ENCODE measurements at places on chromosomes 3 and 15.

- DNase-seq, result no peak
Observed at GRCh38 chr3:183155499-183155898, 7.0 kb downstream of the LAMP3 start.

GRCh38 chr15:60065951-60066350 lies 61.8 kb downstream of the FOXB1 start:
- DNase-seq, result no peak

GRCh38 chr15:93852761-93853160 lies 378.6 kb upstream of the MCTP2 start:
- no peak for DNase-seq

DNA sequence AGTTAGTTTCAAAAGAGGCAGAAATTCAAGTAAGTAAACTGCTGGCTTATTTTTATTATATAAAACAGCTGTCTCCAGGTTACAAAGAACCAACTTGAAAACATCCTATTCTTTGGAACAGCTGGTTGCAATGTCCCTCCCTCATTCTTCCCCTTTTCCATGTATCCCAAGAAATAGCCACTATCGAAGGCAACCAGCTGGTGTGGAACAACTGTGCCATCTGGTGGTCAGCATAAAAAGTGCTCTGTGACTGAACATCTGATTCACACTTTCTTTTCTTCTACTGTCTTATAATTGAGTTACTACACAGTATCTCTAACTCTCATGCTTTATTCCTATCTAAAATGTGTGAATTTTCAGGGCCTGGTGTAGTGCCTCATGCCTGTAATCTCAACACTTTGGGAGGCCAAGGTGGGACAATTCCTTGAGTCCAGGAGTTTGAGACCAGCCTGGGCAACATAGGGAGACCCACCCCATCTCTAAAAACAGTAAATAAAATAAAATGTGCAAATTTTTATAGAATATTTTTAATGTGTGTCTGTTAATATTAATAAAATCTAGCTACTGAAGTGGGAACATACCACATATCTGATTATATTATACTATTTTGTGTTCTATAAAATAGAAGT lies 9.6 kb downstream of the OSBPL11 start:
- no peak for DNase-seq

DNA sequence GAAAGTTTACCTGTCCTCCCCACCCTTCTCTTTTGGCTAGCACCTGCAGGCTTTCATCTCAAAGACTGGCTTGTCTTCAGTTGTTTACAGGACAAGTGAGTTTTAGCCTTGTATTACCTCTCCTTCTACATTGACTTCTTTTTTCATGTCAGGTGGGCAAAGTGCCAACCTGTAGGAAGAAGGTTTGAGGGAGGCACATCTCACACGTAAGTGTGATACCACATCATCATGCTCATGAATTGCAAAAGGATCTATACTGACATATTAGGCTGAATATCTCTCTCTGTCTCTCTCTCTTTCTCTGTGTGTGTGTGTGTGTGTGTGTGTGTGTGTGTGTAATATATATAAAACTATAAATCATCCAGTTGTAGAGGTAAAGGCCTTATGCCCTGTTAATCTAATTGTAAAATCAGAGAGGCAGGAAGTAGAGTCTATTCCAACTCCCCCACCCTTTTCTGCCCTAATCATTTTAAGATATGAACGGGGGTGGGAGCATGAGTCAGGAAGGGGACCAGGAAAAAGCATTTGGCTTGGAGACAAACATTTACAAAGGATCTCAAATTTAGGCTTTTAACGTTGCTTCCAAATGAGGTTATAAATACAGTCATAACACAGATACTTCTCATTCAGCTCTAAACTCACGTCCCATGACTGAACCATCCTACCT lies 107.0 kb upstream of the PFN2 start:
- no peak for DNase-seq

- DNase-seq, result peak; percentile 66
Observed at GRCh38 chr3:69288161-69288895, 97.6 kb downstream of the FRMD4B start.

- no peak for DNase-seq
Observed at GRCh38 chr3:98029083-98029482, 6.0 kb downstream of the GABRR3 start.

- no peak for DNase-seq
Observed at GRCh38 chr15:59457103-59457502, 19.1 kb downstream of the FAM81A start.

GRCh38 chr3:37858742-37859141 lies 2.9 kb upstream of the CTDSPL start:
- no peak for DNase-seq

DNA sequence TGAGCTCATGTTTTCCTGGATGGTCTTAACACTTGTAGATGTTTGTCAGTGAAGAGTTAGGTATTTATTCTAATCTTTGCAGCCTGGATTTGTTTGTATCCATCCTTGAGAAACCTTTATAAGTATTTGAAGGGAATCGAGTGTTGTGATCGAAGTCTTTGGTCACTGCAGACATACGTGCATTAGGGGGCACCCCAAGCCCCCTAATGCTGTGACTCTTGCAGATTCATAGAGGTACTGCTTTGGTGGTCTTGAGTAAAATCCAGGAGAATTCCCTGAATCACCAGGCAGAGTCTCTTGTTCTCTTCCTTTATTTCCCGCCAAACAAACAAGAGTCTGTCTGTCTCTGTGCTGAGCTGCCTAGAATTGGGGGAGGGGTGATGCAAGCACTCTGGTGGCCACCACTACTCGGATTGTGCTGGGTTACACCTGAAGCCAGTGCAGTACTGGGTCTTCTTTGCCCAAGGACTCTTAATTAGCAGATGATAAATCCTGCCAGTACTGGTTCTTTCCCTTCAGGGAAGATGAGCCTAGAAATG lies 170.5 kb upstream of the POU1F1 start:
- no peak for DNase-seq

GRCh38 chr3:87179642-87180041 lies 47.5 kb upstream of the CHMP2B start:
- DNase-seq, result no peak

DNA sequence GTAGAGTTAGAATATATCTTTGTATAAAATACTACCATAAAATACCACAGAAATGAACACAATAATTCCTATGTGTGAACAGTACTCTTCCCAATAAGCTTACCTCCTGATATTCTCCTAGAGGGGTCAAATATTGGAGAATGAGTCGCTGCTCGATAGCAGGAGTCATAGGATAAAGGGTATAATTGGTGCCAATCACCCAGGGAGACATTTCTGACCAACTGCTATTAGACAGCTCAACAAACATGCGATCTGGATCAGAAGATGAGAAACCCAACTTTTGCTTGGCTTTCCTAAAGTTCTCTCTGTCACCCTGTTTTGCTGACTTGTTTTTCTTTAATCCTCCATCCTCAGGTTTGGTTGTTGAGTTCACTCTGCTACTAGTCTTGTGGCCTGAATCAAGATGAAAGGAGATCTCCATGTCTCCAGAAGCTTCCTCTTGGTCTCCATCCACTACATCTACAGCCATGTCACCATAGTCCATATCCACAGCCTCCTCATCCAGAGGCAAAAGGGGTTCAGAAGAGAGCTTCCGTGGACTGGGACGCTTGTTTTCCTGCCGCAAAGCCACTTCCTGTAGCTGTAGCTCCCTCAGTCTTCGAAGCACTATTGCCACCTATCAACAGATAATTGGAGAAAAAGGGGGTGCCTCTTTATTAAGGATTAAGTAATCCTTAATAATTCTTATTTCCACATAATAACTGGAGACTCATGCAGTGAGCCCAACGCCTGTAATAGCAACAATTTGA lies 50.4 kb downstream of the RBM15B start:
- no peak for DNase-seq

DNA sequence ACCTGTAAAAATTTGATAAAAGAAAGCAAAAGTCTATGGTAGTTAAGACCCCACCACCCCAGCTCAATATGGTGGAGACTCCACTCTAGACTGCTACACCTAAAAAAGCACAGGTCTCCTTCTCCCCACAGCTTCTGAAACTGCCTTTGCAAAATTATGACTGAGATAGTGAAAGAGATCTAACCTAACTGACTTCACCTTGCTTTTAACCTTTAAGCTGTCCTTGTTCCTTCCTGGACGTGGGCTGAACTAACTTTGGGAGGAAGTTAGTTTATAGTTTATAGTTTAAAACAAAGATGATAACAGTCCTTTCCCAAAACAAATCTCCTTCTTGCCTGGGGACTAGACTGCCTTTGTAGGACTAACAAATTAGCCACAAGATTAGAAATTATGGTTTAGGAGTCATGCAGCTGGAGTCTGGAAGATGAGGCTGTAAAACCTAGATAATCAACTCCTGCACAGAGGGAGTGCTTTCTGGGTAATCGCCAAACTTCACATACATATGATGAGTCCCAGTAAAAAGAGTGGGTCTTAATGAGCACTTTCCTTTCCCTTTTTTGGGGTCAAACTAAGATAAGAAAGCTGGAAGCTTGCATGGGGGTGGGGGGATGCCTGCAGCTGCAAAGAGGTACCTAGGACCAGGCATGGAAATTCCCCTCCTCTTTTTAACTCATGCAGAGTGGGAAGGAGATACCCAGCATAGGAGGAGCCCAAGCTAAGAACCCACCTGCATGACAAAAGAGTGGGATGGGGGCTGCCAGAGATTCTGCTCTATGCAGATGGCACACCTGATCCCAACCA lies 17.5 kb downstream of the CCR8 start:
- no peak for DNase-seq

DNA sequence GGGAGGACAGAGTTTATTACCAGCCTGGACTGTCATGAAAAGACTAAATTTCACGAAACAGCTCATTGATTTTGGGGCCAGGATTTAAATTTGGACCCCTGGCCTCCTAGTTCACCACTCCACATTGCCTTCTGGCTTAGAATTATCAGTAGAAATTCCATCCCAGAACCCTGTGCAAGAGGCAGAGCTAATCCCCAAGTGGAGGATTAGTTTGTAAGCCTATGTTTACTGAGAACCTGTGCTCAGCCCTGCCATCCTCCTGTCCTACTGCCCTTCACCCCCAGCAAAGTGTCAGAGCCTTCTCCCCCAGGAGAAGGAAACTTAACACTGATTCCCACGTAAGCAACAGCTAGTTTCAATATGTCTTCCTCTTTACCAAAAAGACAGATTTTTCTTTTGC lies 99.4 kb downstream of the SST start:
- DNase-seq, result no peak

DNA sequence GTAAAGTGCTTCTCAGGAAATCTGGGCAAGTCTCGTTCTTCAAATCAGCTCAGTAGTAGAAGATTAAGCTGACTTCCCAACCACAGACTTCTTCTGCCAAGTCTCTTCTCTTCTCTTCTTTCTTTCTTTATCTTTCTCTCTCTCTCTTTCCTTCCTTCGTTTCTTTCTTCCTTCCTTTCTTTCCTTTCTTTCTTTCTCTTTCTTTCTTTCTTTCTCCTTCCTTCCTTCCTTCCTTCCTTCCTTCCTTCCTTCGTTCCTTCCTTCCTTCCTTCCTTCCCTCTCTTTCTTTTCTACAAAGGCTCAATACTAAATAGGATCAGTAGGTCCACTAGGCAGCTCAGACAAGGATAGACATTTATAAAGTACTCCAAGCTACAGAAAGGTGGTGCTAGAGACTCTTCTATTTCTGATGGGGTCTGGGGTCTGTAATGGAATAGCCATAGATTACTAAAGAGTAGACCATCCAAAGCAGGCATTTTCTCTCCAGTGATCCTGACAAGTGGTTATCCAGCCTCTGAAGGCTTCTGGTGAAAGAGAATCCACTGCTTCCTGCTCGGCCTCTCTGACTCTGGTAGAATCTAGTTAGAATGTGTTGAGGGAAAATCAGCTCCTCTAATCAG lies 100.8 kb downstream of the TPRG1 start:
- no peak for DNase-seq

GRCh38 chr15:50143255-50143860 lies 24.3 kb upstream of the ATP8B4 start:
- DNase-seq, result no peak

GRCh38 chr15:39434751-39435238 lies 146.1 kb upstream of the THBS1 start:
- DNase-seq, result no peak

DNA sequence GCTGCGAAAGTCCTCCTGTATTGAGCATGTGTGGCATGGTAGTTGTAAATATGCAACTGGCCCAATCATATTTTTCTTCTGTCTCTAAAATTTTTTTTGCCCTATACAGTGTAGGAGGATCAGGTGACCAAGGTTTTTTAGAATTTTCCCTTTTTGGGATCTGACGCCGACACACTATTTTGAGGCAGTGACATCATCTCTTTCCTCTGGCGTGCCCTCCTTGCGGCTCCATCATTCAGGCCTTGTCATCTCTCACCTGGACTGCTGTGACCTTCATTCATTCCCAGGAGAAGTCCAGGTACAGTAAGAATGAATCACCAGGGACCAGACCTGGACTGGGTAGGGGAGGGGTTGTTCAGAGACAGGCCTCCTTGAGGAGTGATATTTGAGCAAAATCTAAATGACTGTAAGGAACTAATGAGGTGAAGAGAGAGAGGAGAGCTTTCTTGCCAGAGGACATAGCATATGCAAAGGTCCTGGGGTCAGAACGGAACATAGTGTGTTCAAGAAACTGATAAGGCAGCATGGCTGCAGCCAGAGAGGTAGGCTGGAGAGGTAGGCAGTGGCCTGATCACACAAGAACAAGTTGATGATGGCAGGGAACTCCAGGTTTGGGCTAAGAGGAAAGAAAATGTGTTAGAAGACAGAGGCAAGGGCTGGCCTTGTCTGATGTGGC lies 38.7 kb downstream of the ARNT2 start:
- no peak for DNase-seq

DNA sequence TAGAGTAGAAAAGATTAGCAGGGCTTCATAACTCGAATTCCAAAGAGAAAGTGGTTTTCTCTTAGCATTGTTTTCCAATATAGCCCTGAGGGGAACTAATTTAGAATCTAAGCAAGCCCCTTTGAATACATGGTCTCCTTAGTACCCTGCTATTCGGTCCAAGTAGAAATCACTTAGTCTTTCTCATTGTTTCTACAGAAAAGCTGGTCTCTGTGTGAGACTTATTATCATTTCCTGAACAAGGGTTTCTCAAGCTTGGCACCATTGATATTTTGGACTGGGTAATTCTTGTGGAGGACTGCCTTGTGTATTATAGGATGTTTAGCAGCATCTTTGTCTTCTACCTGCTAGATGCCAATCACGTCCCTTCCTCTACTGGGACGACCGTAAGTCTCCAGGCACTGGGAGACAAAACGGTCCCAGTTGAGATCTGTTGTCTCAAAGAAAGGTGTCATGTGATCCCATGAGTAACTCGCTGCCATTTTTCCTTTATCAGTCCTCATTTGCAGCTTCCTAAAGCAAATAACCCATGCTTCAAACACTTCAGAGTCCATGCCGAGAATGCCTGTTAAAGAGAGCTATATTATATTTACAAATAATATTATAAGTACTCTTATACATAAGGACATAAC lies 230.7 kb upstream of the SLCO3A1 start:
- no peak for DNase-seq

All from activated CD8-positive, alpha-beta memory T cell treated with anti-CD3 and anti-CD28 coated beads for 24 hours (primary cell).